ENCODE measurements at places on chromosomes 11 and 22.

DNA sequence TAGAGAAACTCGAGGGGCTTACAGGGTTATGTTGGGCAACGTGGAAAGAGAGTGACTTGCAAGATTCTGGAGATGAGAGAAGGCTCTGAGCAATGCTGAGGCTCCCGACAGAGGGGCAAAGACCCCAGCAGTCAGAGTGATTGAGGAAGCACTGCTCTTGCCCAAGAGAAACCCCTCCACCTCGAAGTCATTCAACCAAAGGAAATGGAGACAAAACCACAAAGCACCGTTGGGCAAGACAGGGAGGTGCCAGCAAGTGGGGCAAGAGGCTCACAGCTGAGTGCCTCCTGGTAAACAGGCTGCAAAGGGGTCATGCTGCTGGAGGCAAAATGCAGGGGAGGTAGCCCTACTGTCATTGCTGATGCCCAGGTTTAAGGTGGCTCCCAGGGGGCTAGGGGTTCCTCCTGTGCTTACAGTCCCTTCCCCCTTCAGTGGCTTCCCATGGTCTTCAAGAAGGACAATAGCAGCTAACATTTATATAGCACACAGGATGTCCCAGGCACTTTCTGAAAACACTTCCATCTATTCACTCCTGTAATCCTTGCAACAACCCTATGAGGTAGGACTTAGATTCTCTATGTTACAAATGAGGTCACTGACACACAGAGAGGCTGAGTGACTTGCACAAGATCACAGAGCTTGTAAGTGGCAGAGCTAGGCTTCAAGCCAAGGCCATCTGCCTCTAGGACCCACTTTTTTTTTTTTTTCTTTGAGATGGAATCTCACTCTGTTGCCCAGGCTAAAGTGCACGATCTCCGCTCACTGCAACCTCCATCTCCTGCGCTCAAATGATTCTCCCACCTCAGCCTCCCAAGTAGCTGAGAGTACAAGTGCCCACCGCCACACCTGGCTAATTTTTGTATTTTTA, 18.1 kb upstream of the MYH9 start:
- no peak for DNase-seq

GRCh38 chr11:111540937-111541253, 375 bp downstream of the LAYN start:
- DNase-seq, result no peak

GRCh38 chr22:35538801-35539321, 1.8 kb upstream of the RASD2 start:
- no peak for DNase-seq

DNA sequence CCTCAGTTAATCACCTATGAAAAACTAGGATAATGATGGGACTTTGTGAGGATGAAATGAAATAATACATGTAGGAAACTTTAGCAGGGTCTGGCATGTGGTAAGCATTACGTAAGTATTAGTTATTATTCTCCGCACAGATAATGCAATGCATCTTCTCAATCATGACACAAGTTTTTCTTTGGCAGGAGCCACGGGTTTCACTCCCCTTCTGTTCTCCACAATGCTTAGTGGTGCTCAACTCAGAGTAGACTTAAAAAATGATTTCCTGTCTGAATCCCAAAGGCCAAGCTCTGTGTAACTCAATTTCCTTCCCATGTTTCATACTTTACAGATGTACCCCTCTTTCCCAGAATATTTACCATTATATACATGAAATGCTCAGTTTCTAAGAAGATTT, 82.9 kb downstream of the CCDC34 start:
- no peak for DNase-seq

DNA sequence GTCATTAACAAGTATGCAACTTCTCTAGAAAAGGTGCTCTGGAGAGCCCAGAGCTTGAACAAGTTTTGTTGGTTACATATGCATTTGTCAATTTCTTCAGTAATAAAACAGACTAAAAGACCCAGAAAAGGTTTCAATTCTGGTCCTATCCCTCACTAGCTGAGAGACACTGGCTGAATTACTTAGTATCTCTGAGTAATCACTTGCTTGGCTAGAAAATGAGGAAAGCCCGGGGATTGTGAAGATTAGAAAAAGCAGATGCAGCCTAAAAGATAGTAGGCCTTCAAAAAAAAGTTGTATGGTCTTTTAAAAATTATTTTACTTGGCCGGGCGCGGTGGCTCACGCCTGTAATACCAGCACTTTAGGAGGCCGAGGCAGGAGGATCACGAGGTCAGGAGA, 41.2 kb downstream of the MAPK1 start:
- DNase-seq, result no peak

DNA sequence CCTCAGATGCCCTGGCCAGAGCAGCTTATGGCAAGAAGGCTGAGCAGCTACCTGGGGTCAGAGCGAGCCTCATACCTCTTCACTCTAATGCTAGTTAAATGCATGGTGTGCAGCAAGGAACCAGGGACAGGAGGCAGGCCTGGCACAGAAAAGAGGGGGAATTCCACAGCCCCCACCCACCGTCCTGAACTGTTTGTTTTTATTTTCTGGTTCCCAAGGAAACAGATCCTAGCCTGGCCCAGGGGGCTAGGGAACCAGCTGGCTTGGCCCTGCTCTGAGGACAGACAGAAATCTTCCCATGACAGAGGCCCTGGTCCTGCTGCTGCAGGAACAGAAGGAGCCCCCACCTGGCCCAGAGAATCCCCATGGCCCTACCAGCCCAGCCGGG, 40.4 kb downstream of the SLCO2B1 start:
- DNase-seq, result no peak

DNA sequence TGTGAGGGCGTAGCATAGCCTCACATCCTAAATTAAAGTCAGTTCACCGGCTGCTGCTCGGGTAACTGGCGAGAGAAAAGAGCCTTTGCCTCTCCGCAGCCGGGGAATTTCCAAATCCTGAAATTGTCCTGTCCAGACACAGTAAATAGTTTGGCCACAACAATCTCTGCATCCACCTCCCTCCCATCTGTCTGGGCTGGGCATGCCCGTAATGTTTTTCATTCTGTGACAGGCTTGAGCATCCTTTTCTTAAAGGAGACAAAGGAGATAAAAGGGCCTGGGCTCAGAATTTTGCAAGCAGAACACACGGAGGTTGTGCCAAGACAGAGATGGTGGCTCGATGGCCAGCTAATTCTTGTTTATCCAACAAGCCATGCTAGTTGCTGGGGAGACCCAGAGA, 19.2 kb upstream of the CBX6 start:
- no peak for DNase-seq

GRCh38 chr11:133727774-133728173, 117.5 kb downstream of the SPATA19 start:
- DNase-seq, result no peak

- DNase-seq, result no peak
Measured at GRCh38 chr11:76806131-76806530, 23.0 kb downstream of the TSKU start.
